Glomerular endothelial cell (primary cell): ENCODE measurements at places on chromosomes 12 and 14. TPM values are rescaled to one million over a fixed set of nuclear protein-coding genes. Genes with fewer than 3 reads are reported as not detected.

TEAD4 gene
- 33.3 and 47.5 TPM in 2 replicates for total RNA-seq

SETD3 gene
- 44.8 and 53.9 TPM in 2 replicates for total RNA-seq

CLEC9A gene
- not detected in 2 replicates for total RNA-seq

GRCh38 chr14:100288382-100289185 lies 17.7 kb downstream of the SLC25A29 start:
- no peak for DNase-seq

DNA sequence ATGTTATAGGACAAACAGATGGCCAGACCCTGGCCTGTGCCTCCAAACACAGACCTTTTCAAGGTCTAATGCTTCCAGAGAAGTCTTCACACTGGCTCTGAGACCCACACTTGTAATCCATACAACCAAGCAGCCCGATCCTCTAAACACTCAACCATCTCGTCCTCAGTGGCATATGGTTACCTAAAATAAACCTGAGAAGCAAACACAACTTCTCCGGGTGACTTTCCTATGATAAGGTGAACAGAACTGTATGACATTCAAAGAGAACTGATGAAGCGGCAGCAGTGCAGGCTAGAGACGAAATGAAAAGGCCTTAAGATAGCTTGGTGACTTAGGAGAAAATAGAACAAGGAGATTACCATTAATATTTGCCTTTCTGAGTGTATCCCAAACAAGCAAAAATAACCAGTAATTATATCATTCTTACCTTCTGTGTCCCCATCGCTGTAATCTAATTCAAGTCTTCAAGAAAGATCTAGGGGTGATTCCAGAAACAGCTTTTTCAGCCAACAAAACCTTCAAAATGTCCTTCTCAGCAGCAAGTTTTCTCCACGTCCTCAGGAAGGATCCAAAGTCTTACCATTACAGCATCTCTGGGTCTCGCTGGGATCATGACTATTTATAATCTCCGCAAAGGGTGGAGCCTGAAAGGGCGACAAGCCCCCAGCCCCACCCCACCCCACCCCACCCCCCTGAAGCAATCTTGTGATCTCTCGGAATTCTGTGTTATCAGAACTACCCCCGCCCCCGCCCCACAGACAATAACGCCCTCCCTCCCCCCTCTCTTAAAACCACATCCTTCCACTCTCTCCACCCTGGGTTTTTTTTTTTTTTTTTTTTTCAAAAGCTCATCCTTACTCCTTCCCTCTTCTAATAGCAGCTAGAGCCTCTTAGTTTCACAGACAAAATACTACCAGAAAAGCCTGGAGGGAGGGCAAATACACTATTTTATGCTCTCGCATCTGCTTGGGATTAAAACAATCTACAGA lies at the start of gene SLC2A3:
Gene SLC2A3 (minus strand): TSS at position 598 of the 992 bp plus-strand sequence. CDS start 153 bp downstream, at position 445.
- no peak for DNase-seq

GRCh38 chr14:22623047-22623446 lies 21.1 kb downstream of the OR6J1 start:
- no peak for DNase-seq

- no peak for DNase-seq
These were observed 303.6 kb downstream of the CEP128 start for GRCh38 chr14:80637756-80638619.
